ENCODE measurements at places on chromosomes 11 and 22.

DNA sequence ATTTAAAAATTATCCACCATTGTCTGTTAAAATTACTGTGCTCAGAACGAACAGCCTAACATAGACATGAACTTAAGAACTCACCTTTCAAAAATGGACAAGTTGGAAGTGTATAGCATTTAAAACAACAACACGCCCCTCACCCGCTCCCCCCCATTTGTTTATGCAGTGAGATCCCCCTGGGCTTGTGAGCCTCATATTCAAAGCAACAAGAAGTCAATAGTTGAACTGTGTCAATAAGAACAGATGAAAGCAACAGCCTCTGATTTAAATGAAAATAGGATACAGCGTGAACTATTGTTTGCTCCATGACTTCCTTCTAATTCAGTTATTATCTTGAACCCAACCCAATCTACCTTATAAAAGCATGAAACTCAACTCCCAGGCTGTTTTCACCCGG lies 314.2 kb downstream of the BLID start:
- no peak for DNase-seq

- no peak for DNase-seq
Measured at GRCh38 chr22:44574057-44574639, 76.1 kb upstream of the RTL6 start.

- no peak for DNase-seq
Measured at GRCh38 chr11:126048197-126048596, 14.5 kb downstream of the CDON start.

- DNase-seq: no peak
Measured at GRCh38 chr11:10798330-10798928, 10.3 kb downstream of the EIF4G2 start.

DNA sequence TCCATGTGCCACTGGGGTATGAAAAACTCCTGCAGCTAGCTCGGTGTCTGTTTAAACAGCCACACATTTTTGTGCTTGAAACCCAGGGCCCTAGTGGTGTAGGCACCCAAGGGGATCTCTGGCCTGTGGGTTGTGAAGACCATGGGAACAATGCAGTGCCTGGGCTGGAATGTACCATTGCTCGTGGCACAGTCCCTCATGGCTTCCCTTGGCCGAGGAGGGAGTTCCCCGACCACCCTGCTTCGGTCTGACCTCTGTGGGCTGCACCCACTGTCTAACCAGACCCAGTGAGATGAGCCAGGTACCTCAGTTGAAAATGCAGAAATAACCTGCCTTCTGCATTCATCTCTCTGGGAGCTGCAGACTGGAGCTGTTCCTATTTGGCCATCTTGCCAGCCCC lies 214.0 kb downstream of the TRPC6 start:
- DNase-seq: no peak

- no peak for DNase-seq
Measured at GRCh38 chr11:104061853-104062521, 25.5 kb downstream of the DDI1 start.

GRCh38 chr22:36589856-36590255 lies 60.9 kb upstream of the EIF3D start:
- no peak for DNase-seq
